Mesendoderm (in vitro differentiated cells): ENCODE measurements at places on chromosomes 12 and 14.

GRCh38 chr12:18283831-18284230 lies 22.5 kb downstream of the PIK3C2G start:
- DNase-seq, result peak; percentile 69

GRCh38 chr12:116600959-116601918 lies 42.1 kb downstream of the MAP1LC3B2 start:
- DNase-seq, result no peak

- DNase-seq, result peak; percentile 25
These were observed 13.3 kb downstream of the STX2 start for GRCh38 chr12:130825771-130826150.

- peak; percentile 72 for DNase-seq
These were observed 12.9 kb downstream of the NYNRIN start for GRCh38 chr14:24411443-24412389.

DNA sequence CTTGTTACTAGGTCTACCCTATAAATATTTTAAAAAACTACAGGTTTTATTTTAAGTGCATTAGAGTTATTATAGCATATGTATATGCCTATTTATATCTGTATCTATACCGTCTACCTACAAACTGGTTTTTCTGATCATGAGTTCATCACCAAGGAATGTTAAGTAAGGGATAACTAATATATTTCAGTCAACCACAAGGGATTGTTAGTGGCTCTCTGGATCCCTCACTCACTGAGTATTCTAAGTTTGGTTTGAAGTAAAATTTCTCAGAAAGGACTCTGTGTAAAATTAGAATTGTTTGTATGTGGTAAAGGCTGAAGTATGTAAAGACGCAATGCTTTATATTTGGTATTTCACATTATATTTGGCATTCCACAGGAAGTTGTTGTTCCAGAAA lies 4.8 kb downstream of the EPYC start:
- DNase-seq, result no peak

GRCh38 chr12:109618082-109618481 lies 44.5 kb downstream of the MVK start:
- DNase-seq, result peak; percentile 30

DNA sequence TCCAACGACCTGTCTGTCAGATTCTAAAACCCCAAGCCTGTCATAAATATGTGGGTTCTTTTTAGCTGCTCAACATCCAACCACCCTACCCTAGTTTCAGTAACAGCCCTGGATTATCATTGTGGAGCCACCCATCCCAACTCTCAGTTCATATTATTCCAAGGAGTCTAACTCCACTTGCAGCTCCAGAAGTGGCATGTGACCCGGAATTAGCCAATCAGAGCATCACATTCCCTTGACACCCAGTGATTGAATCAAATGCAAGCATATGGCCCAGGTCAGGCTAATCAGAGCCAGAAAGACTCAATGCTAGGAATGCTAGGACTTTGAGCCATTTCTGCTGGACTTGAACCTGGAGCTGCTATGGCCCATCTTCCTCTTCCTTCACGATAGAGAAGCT lies 17.1 kb upstream of the HSP90B1 start:
- peak; percentile 15 for DNase-seq

DNA sequence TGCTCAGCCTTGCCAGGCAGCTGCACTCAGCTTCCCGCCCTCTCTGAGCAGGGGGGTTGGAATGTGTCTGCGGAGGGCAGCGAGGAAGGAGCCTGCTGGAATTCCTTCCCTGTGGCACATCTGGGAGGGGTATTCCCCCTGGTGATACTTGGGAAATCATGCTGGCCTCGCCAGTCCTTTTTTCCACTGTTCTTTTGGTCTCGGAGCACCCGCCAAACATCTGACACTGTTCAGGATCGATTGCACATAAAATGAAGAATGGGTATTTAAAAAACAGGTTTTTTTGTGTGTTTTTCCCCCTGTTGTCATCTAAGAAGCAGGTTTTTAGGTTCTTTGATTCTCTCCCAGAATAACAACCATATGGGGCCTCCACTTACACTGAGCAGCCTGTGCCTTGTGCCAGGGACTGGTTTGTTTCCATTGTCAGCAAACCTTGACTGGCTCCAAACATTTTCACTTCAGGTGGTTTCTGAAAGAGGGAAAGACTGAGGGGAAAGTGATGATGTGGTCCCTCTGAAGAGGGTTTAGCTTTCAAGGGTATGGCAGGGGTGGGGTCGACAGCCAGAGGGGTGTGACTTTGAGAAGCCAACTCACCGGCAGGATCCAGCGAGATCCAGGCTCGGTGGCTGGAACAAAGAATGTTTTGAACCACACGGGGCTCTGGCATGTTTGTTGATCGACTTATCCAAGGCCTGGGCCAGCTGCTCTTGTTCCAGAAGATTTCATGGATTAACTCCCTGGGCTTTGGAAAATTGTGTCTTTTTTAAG lies 215.1 kb downstream of the CACNA1C start:
- peak; percentile 62 for DNase-seq

GRCh38 chr14:70192915-70193314 lies 4.2 kb upstream of the SLC8A3 start:
- peak; percentile 45 for DNase-seq

- no peak for DNase-seq
These were observed 2.1 kb downstream of the HELB start for GRCh38 chr12:66304296-66304900.

GRCh38 chr14:104766863-104767633 lies 14.1 kb downstream of the SIVA1 start:
- DNase-seq, result no peak

- DNase-seq, result no peak
These were observed 3.7 kb downstream of the FIGNL2 start for GRCh38 chr12:51844854-51845253.

DNA sequence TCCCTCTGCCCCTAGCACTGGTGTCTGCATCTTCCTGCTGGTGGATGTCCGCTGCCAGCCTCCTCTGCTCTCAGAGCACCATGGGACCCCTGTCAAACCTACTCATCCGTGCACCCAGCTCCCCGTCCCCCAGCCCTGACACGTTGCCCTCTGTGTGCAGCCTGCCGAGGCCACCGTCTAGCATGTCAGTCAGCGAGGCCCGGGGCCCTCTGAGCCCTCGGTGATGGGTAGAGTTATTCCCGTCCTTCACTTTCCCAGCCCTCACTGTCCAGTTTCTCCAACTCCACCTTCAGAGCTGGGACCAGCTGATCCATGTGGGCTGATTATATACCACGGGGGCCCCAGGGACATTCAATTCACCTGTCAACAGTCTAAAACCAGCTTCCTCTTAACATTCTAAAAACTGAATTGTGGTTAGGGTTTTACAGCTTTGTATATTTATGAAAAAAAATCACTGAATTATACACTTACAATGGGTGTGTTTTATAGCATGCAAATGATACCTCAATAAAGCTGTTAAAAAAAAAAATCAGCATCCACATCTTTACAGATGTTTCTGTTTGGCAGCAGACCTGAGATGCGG lies 61.3 kb downstream of the CCDC88C start:
- no peak for DNase-seq

DNA sequence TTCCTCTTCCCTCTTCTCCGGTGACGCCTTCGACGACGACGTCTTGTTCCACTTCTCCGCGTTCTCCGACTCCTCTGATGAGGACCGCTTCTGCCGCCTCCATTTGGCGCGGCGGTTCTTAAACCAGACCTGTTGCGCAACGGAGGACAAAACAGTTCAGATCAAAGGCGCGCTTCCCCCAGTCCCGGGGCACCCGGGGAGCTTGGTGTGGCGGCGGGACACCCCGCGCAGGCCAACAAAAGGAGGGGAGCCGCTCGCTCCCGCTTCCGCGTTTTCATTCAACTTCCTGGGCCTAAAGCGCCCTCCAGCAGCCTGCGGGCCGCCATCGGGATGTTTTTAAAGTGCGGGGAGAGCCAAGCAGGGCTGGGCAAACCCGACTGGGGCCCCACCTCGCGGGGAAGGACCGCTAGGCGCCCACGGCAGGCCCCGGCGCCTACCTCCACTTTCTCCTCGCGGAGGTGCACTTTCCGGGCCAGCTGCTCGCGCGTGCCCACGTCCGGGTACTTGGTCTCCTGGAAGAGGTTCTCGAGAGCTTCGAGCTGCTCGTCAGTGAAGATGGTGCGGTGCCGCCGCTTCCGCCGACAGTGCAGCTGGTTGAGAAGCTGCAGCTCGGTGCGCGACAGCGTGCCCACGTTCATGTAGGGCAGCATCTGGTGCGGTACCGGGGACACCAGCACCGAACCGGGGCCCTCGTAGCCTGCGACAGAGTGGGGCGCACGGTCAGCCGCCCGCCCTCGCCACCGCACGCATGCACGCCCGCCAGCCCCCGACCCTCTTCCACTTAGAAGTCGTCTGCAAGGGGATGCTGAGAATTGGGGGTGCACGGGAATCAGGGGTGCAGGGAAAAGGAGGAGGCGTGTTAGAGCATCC lies 1.2 kb downstream of the GSC start:
- peak; percentile 51 for DNase-seq

DNA sequence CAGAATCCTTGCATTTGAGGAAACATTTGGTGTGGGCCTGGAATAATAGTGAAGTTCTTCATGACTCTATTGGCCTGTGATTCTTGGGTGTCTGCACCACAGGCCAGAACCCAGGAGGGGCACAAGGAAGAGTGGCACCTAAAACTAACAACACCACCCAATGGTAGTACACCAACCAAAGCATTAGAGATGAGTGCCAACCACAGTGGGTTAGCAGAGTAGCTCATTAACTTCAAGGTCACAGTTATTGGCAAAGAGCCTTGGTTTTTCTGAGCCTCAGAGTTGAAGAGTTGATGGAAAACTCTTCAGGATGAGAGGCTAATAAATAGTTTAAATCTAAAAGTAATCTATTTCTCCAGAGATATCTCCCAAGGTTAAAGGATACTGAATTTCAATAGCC lies 57.0 kb downstream of the HELB start:
- DNase-seq, result no peak

GRCh38 chr14:93859957-93860356 lies 67.2 kb upstream of the FAM181A start:
- DNase-seq, result no peak

DNA sequence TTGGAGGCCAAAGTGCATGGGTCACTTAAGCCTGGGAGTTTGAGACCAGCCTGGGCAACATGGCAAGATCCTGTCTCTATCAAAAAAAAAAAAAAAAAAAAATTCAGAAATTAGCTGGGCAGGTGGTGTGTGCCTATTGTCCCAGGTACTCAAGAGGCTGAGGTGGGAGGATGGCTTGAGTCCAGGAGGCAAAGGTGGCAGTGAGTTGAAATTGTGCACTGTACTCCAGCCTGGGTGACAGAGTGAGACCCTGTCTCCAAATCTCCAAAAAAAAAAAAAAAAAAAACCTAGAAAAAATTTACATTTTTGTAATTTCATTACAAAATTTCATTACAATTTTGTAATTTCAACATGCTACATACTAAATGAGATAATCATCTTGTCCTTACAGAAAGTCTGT lies 42.7 kb downstream of the SYNE2 start:
- DNase-seq, result no peak

GRCh38 chr12:84791444-84791843 lies 121.2 kb downstream of the SLC6A15 start:
- no peak for DNase-seq

- no peak for DNase-seq
These were observed 230.8 kb downstream of the FOXN3 start for GRCh38 chr14:89185919-89186855.

DNA sequence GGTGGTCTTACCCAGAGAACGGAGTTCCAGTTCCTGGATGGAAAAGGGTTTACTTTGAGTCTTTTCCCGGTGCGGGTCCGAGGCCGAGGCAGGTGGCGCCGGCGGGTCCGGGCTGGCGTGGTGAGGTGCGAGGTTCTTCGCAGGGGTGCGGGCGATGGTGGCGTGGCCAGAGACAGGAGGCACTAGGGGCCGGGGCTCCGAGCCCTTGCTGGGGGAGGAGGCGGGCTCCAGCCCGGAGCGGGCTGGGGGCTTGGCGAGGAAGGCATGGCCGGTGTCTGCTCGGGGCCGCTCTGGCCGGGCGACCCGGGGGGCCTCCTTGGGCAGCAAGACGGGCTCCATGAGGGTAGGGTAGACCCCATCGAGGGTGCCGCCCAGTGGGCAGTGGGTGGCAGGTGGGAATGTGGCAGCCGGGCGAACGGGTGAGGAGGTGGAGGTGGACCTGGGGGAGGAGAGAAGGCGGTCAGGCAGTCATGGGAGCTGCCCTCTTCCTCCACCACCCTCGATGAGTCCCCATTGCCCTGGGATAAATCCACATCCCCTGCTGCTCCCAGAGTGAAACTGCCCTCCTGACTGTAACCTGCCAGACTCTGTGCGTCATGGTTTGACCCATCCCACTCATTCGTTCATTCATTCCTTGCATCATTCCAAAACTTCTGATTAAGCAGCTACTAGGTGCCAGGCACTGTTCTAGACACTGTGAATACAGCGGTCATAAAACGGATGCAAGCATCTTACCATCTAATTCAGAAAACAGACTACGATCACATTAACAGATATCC lies 42.0 kb downstream of the RFLNA start:
- DNase-seq, result no peak

GRCh38 chr12:31578632-31579031 lies 12.3 kb downstream of the DENND5B start:
- DNase-seq, result no peak

DNA sequence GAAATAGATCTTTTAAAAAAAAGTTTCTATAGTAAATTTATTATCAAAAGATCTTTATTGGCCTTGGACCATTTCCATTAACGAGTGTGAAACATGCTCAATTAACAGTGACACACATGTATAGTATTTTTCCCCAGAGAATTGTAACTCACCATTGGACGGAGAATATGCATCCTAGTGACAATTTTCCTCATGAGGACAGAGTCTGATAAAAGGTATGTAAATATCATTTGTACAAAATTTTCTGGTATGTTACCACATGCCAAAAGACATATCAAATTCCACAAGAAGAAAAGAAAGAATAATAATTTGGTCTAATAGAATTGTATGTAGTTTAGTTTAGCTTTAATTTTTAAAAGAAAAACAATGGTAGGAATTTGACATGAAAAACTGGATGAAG lies 1096.0 kb upstream of the FLRT2 start:
- DNase-seq, result no peak

- no peak for DNase-seq
These were observed 23.7 kb upstream of the OSBPL8 start for GRCh38 chr12:76583301-76583700.

- no peak for DNase-seq
These were observed 7.2 kb upstream of the KRT75 start for GRCh38 chr12:52441320-52441911.

DNA sequence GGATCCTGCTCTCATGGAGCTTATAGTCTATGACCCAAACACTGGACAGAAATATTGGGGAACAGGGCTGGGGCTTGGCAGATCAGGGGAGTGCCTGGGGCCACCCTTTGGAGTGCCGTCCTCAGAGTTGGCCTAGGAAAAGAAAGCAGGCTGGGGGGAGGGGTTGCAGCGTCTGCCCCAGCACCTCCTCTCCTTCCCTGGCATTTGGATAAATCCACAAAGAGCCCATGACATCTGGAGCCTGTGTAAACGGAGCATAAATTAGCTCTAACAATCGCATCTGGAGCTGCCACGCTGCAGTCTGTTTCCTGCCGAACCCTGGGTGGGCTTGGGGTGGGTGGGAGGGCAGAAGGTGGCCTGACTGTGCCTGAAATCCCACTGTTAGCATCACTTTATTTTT lies 63.8 kb downstream of the MVK start:
- DNase-seq, result no peak

GRCh38 chr12:76595056-76595455 lies 35.5 kb upstream of the OSBPL8 start:
- no peak for DNase-seq
